Type B pancreatic cell (in vitro differentiated cells): ENCODE measurements at places on chromosomes 6 and 20. TPM values are rescaled to one million over a fixed set of nuclear protein-coding genes. Genes with fewer than 3 reads are reported as not detected.

- no peak for DNase-seq
Measured at GRCh38 chr20:47801759-47802158, 16.5 kb upstream of the SULF2 start.

DNA sequence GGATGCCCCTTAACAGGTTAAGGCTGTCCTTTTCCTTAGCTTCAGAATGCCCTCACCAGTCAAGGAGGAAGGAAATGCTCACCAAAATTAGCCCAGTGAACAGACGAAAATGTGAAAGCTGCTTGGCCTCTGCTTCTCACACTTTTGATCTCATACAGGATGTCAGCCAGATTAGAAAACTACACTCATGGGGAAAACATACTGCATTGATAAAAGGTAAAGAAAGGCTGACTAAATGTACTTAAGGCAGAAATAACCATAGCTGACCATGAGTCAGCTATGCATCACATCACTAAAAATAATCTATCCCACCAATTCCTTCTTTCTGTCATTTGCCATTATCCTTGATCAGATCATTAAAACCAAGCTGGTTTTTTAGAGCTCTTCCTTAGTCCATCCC is 198.4 kb upstream of the TENT5A start:
- DNase-seq, result no peak

GRCh38 chr6:92132457-92132856 is 1286.9 kb downstream of the EPHA7 start:
- no peak for DNase-seq

- DNase-seq, result no peak
Measured at GRCh38 chr6:52509281-52510212, 67.3 kb downstream of the TRAM2 start.

GRCh38 chr6:63660757-63661156 is 25.2 kb downstream of the PHF3 start:
- DNase-seq, result no peak

- DNase-seq, result no peak
Measured at GRCh38 chr20:24147479-24147878, 158.9 kb upstream of the GGTLC1 start.

DNA sequence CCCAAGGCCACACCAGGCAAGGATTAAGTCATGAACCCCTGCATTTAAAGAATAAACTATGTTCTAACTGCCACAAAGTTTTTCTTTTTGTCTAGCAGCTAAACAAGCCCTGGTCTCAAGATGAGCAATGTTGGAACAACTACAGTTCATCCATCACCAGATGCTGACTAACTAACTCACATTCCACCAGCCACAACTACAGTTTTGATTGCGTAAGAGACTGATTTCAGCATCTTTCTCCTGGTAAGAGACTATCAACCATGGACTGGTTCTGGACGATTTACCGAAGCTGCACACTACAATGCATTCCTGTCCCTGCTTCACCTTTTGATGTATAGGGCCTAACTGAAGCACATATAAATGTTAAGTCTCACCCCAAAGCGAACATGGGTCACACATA is 43.0 kb downstream of the F13A1 start:
- no peak for DNase-seq

Gene PLEKHG1
- total RNA-seq, result 48.7 and 58.2 TPM in 2 replicates

Gene SOBP
- total RNA-seq, result 1.8 and 19.4 TPM in 2 replicates

Gene LST1
- not detected in 2 replicates for total RNA-seq
